ENCODE measurements at places on chromosomes 4 and X.

- DNase-seq = no peak
These were observed 19.9 kb downstream of the MAGEB17 start for GRCh38 chrX:16187024-16187760.

- no peak for DNase-seq
These were observed 8.3 kb downstream of the GAB3 start for GRCh38 chrX:154742613-154743012.

DNA sequence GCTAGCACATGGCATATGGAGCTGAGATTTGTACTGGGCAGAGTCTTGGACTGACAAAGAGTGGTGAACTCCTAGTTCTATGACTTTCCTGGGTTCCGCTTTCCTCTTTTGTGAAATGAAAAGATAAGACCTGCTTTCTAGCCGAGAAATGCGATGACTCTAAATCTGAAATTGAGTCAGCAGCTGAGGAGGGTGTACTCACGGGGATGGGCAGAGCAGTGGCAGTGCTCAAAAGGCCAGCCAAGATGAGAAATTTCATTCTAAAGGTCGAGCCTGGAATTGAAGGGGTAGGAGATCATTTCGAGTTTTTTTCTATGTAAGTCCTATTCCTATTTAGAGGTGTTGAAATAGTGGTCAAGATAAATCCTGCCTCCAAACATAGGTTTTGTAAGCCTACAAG is 47.0 kb downstream of the NUDT9 start:
- DNase-seq = no peak

- peak; percentile 4 for DNase-seq
These were observed 34.3 kb downstream of the NYX start for GRCh38 chrX:41481264-41482109.

- DNase-seq = no peak
These were observed 569 bp downstream of the ARFIP1 start for GRCh38 chr4:152780267-152780778.

GRCh38 chr4:27084685-27085361 is 224.2 kb downstream of the STIM2 start:
- DNase-seq = peak; percentile 6

GRCh38 chr4:1047106-1047975 is 35.9 kb downstream of the FGFRL1 start:
- DNase-seq = no peak

DNA sequence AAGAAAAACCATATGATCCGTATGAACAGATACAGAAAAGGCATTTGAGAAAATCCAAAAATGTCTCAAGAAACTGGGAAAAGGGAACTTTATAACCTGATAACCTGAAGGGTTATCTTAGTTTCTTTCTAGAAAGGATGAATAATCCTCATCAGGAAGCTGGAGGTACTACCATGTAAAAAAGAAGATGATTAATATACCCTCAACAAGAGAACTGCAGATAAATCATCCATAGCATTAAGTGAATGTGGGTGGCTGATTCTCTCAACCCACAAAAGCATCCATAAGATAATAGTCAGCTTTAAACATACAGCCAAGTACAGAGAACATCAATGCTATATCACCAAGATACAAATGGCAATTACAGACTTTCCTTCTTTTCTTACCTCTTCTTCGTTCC is 26.4 kb downstream of the ANAPC10 start:
- no peak for DNase-seq

DNA sequence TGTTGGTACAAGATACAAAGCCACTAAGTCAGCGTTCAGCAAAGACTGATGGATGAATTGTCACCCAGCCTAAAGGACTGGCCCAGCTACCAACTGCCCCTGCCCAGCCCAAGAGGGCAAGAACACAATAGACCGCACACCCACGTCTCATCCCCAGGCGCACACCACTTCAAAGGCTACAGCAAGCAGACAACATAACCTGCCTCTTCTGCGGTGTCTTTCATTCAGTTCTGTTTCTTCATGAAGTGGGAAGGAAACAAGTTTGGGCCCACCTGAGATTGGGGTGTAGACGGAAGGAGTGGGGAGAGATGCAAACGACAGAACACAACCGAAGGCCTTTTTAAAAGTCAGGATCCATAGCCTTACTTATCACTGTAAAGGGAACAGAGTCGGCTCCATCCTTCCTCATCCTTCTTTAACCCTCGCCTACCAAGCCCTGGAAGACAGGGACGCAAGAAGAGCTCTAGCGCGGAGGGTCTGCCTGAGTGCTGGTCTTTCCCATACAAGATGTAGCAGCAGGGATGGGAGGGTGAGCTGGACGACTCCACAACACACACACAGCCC is 691 bp downstream of the SCARB2 start:
- peak; percentile 42 for DNase-seq

DNA sequence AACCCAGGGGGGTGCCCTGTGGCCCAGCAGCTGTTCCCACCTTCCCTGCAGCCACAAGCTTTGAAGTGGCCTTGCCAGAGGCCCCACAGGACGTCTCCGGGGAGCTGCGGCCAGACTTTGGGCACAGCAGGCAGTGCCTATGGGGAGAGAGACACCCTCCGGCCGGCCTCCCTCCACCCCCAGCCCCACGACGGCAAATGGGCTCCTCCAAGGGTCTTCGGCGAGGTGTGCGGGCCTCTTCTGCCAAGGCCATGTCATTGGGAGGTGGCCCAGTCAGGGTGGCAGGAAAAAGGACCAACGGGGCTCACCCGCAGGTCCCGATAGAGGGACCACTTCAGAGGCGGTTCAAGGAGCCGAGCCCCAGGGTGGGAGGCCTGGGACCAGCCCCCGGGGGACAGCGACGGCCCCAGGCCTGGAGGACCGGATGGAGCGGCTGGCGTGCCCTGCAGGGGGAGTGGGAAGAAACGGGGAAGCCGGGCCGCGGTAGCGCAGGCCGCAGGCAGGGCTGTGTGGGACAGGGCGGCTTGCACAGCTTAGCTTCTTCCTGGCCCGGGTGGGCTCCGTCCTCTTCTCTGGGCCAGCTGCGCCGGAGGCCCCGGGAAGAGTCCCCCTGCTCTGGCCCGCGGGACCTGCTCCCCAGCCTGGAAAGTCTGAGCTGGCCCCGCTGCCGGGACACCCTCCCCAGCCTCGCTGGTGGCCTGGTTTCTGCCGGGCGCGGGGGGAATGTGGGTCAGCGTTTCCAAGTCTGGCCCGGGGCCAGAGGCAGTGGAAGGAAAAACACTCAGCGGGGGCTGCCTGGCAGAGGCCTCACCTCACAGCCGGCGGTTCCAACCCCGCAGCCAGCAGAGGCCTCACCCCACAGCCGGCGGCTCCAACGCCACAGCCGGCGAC is 21.9 kb upstream of the SPON2 start:
- no peak for DNase-seq

- DNase-seq = no peak
These were observed 31.1 kb downstream of the ZCCHC4 start for GRCh38 chr4:25343671-25344070.

DNA sequence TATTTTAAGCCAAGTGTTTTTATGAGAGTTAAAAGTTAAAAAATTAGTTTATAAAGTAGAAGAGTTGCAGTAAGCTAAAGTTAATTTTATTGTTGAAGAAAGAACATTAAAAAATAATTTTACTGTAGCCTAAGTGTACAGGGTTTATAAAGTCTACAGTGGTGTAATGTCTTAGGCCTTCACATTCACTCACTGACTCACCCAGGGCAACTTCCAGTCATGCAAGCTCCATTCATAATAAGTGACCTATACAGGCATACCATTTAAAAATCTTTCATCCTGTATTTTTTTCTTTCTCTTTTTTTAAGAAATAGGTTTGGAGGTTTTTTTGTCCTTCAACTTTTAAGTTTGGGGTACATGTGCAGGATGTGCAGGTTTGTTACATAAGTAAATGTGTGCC is 87.9 kb upstream of the NR3C2 start:
- no peak for DNase-seq

- DNase-seq = no peak
These were observed 35.8 kb upstream of the RASGEF1B start for GRCh38 chr4:81507530-81507929.

GRCh38 chr4:56535915-56536314 is 30.3 kb downstream of the ARL9 start:
- no peak for DNase-seq

DNA sequence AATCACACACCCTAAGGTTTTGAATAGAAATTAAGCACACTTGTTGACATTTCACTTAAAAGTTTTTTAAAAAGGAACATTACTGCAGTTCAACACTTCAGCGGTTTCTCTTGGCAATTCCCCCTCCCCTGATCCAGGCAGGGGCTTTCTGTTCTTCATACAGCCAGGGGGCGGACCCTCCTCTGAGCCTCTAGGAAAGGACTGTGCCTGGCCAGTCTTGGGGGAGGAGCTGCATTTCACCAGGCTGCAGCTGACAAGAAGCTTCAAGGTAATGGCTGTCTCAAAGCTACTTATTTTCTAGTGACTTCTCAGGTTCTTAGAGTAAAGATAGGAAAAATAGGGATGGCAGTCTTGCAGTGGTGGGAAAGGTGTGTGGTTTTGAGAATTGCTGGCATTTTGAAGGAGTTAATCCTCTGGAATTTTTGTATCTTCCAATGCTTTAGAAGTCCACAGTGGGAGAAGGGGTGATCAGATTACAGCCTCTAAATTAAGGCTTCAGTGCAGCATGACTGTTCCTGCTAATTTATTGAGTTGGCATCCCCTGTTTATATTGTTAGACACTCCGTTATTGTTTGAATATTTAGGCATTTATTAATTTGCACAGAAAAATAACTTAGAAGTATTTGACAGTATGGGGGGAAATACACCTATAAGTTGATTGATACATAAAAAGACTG is 33.5 kb downstream of the PWWP3B start:
- no peak for DNase-seq

DNA sequence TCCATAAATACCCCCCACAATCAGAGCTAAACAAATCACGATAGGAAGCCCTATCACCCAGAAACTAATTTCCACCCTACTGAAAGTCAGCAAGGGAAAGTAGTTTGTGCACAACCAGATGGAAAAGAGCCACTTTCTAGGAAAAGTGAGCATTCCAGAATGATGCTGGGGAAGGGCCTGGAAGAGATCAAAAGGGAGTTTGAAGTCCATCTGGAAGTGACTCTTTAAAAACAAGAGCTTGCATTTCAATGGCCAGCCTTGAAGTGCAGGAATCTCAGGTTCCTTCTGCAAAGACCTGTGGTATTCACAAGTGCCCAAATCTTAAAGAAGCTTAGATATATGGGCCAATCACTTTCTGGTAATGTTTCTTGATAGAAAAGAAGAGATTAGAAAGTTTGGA is 97.0 kb upstream of the LDB2 start:
- DNase-seq = no peak

DNA sequence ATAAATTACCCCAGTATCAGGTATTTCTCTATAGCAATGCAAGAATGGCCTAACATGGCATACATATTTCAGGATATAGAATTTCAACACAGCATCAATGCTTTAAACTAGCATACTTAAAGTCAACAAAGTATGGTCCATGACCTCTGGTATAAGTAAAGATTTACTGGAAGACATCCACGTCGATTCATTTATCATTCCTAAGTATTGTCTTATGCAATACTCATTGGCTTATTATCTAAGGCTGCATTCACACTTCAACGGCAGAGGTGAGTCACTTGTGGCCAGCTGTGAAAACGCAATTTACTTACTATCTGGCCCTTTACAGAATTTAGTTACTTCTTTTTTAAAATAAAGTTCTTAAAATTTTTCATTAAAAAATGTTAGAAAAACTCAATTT is 42.6 kb downstream of the ADGRA3 start:
- no peak for DNase-seq

GRCh38 chr4:26330946-26331345 is 10.1 kb downstream of the RBPJ start:
- DNase-seq = no peak

DNA sequence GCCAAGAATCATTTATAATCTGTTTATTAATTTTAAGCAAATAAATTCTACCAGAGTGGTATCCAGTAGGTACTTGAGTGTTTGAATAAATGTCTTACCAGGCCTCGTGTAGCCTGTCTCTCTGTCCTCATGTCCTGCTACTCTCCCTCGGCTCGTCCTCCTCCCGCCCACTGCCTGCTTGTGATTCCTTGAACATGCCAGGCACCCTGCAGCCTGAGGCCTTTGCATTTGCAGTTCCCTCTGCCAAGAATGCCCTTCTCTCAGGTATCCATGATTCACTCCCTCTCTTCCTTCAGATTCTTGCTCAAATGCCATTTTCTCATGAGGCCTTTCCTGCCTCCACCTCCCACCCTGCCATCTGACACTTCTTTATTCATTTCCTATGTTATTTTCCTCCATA is 209.7 kb upstream of the PRPS2 start:
- no peak for DNase-seq

DNA sequence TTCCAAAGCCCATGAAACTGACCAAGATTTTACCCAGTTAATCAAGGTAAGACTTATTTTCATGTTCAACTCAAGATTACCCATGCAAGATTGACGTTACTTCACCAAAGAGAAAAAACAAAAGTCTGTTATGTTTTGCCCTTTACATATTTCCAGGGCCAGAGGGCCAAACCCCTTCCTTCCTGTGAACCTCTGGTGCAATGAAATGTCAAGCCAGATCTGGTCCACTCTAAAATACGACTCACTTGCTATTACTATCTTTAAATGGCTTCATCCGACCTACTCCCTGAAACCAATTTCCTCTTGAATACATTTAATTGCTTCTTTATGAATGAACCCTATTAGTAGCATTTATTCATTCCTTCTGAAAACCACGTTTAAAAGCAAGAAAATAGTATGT is 33.0 kb downstream of the TSPAN5 start:
- no peak for DNase-seq

DNA sequence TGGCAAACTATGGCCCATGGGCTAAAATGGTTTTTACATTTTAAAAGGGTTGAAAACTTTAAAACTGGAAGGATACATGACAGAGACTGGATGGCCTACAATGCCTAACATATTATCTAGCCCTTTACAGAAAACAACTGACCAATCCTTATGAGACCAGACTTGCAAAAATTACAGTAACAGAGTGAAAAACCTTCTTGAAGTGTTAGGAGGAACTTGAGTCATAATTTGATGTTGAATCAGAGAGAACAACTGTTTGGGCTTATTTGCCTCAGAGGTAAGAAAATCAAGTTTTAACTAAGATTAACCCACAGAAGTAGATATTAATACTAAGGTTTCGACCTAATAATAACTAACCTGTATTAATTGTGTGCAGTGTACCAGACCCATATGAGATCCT is 12.4 kb upstream of the NAP1L5 start:
- no peak for DNase-seq

DNA sequence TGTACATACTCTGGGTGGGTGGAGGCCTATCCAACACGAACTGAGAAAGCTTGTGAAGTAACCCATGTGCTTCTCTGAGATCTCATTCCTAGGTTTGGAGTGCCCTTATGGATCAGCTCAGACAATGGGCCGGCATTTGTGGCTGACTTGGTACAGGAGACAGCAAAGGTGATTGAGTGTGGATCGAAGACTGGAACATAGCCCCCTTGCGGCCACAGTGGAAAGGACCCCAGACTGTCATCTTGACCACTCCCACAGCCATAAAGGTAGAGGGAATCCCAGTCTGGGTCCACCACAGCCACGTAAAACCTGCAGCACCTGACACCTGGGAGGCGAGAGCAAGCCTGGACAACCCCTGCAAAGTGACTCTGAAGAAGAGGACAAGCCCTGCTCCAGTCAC is 598.0 kb upstream of the AADAT start:
- no peak for DNase-seq

DNA sequence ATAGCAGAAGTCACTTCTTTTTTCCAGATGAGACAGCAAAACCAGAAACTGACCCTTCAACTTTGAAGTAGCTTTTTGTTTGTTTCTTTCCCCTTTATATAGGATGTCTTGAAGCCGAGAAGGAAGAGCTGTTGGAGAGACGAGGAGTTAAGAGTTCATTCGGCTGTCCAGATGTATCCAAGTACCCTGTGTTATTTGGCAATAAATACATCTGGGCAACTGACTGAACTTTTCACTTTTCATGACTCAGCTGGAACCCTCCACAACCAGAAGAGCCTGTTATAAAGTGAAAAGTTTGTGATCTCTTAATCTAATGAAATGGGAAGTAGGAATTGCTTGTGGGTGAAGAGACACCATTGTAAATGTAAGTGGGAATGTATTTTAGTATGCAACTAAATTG is 131.2 kb downstream of the HTR2C start:
- no peak for DNase-seq

All from activated naive CD4-positive, alpha-beta T cell treated with Interleukin-2 at 50 U/mL for 16 hours (primary cell).